Stimulated activated CD4-positive, alpha-beta T cell treated with anti-CD3 and anti-CD28 coated beads, Interleukin-15, amount 100 ng/mL, for 1 hour (primary cell): ENCODE measurements at places on chromosomes 1 and 21.

GRCh38 chr1:10958614-10959013 lies 53.8 kb upstream of the TARDBP start:
- DNase-seq, result no peak

GRCh38 chr1:1119272-1119890 lies 3.5 kb upstream of the C1orf159 start:
- DNase-seq, result no peak

DNA sequence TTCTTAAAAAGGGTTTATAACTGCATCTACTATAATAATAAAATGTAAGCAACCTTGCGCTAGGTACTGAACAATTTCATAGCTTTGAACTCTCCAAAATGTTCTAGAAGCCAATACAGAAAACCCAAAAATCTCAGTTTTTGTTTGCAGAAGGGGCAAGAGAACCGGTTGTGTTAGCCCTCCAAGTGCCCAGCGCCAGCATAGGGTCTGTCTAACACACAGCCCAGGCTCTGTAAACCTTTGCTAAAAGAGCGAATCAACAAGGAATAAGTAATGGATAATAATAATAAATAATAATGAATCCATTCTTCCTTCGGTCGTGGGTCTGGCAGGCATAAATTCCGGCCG lies 333 bp upstream of the CHAF1B start:
- no peak for DNase-seq

DNA sequence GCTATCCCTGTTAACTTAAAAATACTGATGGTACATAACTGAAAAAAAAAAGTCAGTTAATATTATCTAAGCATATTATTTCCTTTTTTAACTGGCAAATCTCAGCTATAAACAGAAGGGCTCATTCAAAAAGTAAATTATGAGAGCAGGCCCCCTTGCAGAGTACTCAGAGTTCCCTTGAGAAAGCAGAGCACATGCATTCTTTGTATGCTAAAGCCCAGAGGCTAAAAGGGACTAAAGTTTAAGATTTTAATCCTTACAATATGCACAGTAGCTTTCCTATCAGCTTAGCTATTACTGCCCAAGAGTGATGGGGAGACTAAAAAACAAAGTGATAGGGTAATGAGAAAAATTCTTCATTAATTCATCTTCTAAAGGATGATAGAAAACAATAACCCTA lies 18.5 kb downstream of the SLC16A1 start:
- DNase-seq, result no peak

- no peak for DNase-seq
Observed at GRCh38 chr1:178196631-178197030, 102.7 kb downstream of the RASAL2 start.

GRCh38 chr1:87061742-87062156 lies 147.3 kb downstream of the HS2ST1 start:
- no peak for DNase-seq

DNA sequence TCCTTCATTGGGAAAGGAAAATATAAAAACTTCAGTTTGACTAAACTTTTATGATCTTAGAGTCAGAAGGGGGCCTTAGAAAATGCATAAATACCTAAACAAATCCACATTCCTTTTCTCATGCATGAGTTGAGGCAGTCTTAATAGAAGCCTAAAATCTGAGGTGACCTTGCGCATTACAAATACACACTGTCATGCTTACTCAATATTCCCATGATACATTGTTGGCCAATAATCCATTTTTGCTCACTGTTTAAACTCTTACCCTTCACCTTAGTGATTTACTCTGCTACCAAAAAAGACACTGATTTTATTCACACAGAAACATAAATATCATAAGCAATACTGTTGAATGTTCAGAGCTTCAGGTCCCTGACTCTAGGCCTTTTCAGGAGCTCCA lies 19.1 kb upstream of the TMCO1 start:
- DNase-seq, result no peak

DNA sequence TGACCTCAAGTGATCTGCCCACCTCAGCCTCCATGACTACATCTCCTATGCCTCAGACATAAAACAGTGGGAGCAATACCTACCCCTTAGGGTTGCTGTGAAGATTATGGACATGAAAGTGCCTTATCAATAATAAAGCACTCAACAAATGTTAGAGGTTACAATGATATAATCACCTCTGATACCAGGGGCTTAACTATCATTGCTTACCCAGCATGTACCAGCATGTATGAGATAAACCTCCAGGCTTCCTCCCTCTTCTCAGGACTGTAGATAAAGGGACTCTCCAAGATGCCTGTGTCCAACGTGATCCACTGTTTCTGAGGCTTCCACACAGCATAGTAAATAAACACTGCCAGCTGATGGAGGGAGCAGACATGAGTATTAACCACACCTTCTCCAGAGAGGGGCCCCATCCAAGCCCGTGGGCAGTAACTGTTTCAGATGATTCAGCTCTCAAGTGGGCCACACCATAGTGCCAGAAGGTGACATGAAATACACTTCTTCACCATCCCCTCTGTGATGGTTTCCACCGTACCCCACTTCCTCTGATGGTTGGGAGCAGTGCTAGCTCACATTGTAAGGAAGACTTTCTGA lies 26.2 kb downstream of the RHBDL2 start:
- DNase-seq, result no peak

- DNase-seq, result peak; percentile 28
Observed at GRCh38 chr1:2046174-2046917, 3.9 kb upstream of the PRKCZ start.
